ENCODE measurements at places on chromosomes 1 and 21. TPM values are rescaled to one million over a fixed set of nuclear protein-coding genes. Genes with fewer than 3 reads are reported as not detected.

DNA sequence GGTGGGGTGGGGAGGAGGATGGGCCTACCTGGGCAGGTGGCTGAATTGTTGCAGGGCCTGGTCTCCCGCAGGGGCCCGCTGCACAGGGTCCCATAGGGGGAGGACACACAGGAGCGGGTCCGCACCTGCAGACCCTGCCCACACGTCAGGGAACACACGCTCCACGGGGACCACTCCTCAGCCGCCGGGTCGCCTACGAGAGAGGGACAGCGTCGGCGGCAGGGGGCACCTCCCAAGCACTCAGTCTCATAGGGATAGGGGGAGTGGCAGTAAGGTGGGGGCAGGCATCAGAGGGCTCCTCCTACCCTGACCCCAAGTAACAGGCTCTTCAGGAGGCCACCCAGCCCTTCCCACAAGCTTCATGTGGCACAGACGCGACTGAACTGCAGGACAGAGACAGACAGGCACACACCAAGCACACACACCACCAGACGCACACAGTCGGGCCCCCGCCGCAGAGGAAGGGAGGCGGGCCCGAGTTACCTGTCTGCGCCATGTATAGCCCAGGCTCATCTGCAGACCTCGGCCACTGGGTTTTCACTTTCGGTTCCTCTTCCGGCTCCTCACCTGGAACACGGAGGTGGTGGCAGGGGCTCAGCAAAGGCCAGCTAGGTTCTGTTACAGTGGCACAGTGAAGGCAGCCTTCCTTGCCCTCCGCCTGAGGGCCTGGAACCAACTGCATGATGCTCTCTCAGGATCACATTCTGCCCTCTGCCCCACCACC, 19.8 kb downstream of the ADGRB2 start:
- DNase-seq: no peak

DNA sequence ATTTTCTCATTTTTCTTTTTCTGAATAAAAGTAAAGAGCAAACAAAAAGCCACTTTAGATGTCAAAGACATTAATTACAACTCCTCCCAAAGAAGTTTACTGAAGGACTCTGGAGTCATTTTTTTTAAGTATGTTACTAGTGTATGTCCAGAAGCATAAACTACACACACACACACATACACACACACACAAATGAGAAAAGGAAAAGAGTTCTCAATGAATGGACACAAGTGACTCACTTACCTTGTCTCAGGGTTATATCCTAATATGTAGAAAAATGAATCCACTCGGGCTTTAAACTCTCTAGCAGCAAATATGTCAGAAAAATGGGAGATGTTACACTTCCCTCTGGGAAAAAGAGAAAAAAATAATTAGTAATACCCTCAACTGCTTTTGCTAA, 223.1 kb downstream of the SLC45A1 start:
- DNase-seq: peak; percentile 20

EPHA10 gene
- total RNA-seq: under 0.01 TPM

BLACAT1 gene
- total RNA-seq: not detected

GRCh38 chr1:70142075-70142474, 63.3 kb downstream of the LRRC40 start:
- DNase-seq: peak; percentile 25

GRCh38 chr1:89609781-89610456, 23.0 kb upstream of the LRRC8C start:
- no peak for DNase-seq

GRCh38 chr1:49651136-49651535, 372.6 kb downstream of the AGBL4 start:
- DNase-seq: no peak

DNA sequence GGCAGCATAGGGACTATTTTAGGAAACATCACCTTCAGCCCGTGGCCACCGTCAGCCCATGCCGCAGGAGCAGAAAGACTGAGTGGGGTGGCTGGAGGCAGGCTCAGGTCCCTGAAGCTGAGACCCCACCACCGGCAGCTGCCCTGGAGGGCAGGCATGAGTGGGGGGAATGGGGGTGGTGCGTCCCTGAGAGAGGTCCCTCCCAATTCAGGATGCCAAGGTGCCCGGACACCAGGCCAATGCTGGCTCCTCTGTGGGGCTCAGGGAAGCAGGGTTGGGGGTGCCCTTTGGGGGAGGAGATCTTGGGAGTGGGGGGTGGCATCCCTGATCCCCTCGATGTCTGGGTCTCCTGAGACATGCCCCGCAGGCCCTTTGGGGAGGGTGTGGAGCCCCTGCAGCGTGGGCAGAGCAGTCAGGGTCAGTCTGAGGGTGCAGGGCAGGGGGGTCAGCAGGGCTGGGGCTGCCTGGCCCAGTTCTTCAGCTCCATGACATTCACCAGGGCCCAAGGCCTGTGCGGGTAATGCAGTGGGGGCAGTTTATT, 998 bp upstream of the TTC34 start:
- DNase-seq: no peak

DNA sequence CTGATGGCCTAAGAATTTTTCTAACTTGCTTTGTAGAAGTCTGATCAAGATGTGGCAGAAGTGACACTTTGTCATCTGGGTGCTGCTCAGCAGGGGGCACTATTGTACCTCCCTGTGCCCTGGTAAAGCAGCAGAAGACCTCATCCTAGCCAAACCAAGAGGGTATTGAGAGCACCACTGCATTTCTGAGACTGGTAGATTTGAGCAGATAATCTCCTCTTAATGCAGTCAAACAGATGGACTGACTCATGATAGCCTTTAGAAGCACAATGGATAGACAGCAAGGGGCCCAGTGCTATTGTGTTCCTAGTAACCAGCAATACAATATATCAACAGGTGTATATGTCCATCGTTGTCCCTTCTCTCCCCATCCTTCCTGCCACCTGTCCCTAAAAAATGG, 5.7 kb downstream of the TPM3 start:
- DNase-seq: peak; percentile 65

SMPDL3B gene
- not detected for total RNA-seq

DNA sequence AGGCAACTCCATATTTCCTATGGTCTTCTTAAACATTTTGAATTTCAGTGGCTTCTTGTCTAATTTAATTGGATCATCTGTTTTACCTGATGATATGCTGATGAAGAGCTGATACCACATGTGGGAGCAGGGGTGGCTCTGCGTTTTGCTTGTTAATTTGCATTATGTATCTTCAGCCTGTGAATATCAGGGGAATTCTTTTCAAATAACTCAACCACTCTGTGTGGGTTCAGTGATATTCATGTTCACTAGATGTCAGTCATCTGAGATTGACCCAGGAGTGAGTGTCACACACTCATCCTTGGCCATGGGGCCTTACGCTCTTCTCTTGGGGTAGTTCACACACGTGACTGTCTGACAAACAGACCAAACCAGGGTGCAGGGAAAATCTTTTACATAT, 83.0 kb downstream of the FCRL5 start:
- no peak for DNase-seq

DNA sequence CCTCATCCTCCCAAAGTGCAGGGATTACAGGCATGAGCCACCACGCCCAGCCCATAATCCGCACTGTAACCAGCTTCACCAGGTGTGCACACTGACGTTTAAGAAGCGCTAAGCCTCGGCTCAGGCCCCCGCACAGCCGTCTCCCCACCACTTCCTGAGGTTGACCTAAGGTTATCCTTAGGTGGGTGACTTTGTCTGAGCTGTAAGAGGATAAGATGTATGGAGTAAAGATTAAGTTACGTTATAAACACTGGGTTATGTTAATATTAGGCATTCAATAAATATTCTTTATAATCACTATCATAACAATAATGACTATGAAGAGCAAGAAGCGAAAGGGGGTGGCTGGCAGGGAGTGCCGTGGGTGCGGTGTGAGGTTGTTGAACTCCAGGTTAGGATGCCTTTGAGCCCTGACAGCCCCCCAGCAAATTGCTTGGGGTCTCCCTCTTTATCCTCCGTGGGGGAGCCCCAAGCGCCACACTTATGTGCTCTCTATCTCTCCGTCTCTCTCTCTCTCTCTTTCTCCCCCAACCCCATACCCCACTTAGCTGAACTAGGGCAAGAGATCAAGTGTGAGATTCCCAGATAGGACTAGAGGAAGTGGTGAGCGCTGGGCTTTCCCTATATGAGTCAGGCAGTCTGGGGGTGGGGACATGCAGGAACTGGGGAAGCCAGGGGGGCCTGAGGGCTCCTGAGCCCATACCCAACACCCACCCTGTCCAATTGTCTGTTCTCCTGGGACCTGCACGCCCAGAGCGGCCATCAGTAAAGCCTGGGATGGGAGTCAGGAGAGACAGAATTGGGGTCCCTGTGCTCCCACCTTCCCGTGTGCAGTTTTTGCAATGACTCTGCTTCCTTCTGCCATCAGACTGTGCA, 7.6 kb downstream of the EFHD2 start:
- DNase-seq: peak; percentile 76
